ENCODE measurements at places on chromosomes 5 and 9.
A peak's percentile ranks its signal among the peaks of the same experiment; 100 is the strongest.

DNA sequence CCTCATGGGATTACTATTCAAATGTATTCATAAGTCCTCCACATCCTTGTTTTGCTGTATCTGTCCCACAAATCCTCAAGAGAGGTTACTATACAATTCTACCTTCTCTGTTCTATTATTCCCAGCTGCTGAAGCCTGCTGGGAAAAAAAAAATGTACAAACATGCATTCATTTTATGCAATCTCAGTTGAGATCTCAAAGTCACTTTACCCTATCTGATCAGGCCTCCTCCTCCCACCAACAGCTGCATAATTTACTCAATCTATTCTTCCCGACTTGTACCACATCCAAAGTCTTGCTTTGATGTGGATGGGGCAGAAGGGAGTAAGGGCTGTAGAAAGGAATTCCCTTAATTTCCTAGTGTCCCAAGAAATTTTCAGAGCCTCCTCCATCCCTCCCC, 28.6 kb downstream of the PSIP1 start:
- DNase-seq: no peak

DNA sequence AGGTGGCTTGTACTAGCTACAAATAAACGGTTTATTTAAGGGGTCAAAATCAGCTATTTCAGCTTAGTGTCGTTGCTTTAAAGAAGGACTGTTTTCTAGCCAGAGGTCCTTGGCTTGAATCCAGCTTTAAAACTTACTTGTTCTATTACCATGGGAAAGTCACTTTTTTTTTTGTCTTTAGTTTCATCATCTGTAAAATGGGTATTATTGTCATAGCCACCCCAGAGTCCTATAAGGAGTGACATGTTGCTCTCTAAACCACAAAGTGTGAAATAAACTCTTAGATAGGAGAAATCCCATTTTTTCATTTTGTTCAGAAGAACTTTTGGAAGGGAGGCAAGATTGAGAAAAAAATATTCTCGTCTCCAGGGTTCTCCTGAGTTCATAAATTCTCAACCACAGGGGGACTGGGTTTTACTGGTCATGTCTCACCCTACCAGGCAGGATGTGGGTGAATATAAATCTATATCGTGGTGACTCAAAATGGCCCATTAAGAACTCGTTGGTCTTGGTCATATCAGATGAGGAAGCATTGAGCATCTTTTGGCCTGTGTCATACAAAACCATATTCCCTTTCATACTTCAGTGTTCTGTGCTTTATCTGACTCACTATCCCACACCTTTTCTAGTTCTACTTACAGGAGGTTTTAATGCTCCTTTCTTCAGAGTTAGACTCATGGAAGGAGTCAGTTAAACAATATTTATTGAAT, 202.7 kb upstream of the NR3C1 start:
- no peak for DNase-seq

DNA sequence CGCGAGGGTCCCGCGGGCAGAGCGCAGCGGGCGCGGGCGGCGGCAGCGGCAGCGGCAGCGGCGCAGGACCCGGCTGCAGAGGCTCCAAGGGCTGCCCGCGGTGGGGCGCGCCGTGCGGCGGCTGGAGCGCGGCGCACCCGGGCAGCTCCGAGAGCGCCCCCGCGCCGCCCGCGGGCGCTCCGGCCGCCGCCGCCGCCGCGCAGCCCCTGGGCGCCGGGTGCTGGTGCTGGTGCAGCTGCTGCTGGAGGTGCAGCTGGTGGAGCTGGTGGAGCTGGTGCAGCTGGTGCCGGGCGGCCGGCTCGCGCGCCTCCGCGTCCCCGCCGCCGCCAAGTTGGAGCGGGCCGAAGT, 644 bp downstream of the IER5L start:
- DNase-seq: peak; percentile 74

DNA sequence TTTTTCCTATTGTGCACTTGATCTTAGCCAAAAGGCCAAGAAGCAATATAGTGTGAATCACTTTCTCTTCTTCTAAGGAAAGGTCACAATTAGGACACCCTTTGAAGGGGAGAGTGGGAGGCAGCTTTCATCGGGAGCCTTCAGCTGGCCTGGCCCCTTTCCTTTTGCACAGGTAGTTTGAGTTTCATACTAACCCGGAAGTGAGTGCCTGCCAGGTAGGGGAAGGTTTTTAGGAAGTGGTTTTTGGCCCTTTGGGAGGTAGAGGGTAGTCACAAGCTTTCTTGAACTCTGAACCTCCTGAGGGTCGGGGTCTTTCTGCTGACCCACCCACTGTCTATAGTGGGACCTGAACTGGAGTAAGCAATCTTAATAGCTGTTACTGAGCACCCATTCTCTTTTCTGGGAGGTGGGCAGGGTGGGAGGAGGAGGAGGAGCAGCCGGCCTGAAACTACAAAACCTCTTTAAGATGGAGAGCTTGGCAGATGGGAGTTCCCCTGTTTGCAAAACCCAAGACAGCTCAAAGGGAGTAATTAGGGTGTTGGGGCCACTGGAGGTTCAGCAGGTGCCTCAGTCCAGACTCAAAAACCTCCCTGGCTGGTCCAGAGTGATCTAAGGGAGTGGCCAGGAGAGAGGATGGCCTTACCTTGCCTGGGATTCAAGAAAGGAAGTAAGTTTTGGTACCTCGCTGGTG, 6.0 kb downstream of the LARP1 start:
- DNase-seq: no peak

Measured in 8988T (cell line).